Stimulated activated CD4-positive, alpha-beta T cell treated with anti-CD3 and anti-CD28 coated beads, Interleukin-4, amount 100 ng/mL, for 24 hours (primary cell): ENCODE measurements at places on chromosomes 4 and X.

DNA sequence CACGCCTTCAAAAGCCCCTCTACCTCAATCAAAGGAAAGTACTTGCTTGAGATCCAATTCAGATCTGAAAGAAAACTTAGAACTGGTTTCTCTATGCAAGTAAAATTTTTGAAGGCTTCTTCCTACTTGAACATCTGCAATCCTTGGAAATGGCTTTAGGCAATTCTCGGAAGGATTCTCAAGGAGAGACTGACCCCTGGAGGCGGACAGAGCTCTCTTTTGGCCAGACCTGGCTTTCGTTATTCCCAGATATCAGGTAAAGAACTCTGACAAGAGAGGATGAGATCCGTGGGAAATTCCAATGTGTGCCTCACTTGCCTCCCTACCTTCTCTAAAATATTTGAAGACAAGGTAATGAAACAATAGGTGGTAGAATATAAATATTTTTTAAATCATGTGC, 670.3 kb upstream of the FAM241A start:
- no peak for DNase-seq

- no peak for DNase-seq
Observed at GRCh38 chr4:121176082-121176934, 12.2 kb upstream of the TNIP3 start.

GRCh38 chrX:154793084-154793795, 12.0 kb downstream of the MPP1 start:
- DNase-seq = no peak

DNA sequence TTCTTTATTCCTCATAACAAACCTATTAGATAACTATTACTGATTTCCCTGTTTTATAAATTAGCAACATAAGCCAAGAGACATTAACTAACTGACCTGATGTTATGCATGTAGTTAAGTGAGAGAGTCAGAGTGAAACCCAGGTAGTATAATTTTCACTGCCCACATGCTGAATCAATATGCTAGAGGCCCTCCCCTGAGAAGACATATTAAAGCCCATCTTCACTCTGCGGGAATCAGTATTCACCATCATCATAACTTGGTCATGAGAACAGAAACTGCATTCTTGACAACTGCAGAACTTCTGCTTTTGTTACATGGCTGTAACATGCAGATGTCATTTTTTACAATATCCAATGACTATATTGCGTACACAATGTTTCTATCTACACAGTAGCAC, 1324.3 kb downstream of the ARAP2 start:
- DNase-seq = no peak

DNA sequence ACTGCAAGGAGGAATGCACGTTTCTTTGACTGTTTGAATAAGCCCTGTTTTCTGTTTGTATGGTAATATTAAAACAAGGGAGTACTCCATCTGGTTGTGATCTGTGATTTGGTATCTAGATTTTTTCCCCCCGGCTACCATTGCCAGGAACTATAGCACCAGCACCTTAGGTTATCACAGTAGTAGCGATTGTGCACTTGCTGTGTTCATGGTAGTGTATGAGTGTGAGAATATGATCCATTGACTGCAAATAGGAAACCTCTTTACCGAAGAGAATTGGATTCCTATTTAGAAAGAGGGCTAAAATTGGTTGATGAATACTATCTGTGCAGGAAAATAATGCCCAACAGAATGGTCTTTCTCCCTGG, 69.9 kb downstream of the LARP7 start:
- DNase-seq = no peak

GRCh38 chrX:23383411-23383810, 48.8 kb downstream of the PTCHD1 start:
- DNase-seq = no peak
